ENCODE measurements at places on chromosomes 12 and 14.

- DNase-seq = no peak
Observed at GRCh38 chr12:127060310-127060847, 1206.6 kb upstream of the TMEM132C start.

DNA sequence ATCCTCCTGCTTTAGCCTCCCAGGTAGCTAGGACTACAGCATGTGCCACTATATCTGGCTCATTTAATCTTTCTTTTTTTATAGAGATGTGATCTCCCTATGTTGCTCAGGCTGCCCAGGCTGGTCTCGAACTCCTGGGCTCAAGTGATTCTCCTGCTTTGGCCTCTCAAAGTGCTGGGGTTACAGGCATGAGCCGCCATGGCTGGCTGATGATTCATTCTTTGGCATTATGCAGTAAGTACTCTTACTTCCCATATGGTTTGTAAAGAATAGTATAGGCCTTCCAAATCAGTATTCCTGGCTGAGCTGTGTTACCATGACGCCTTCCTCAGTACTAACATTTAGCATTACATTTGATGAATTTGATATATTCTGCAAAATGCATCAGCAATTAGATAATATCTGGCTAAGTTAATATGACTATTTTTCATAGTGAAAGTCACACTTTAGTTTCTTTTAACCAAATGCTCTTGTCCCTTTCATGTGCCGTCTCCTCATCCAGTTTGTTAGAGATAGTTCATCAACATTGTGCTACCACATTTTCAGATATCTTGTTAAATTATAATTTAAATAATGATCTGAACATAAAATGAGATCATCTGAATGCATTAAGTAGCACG, 3.2 kb upstream of the MIA2 start:
- no peak for DNase-seq

DNA sequence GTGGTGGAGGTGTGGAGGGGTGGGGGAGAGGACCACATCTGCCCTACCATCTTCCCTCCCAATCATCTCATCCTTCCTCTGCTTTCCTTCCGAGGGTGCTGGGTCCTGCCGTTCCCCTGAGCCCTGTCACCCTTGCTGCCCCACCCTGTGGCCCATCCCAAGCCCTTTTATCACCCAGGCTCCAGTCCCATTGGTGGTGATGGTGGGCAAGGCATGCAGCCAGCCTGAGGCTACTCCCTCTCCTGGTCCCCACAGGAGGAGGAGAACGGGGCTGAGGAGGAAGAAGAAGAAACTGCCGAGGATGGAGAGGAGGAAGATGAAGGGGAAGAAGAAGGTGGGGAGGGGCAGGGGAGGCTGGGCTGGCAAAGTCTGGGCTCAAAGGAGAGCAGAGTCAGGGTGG, 2.7 kb upstream of the LAG3 start:
- no peak for DNase-seq

- no peak for DNase-seq
Observed at GRCh38 chr14:104098272-104099095, 13.0 kb downstream of the ASPG start.

DNA sequence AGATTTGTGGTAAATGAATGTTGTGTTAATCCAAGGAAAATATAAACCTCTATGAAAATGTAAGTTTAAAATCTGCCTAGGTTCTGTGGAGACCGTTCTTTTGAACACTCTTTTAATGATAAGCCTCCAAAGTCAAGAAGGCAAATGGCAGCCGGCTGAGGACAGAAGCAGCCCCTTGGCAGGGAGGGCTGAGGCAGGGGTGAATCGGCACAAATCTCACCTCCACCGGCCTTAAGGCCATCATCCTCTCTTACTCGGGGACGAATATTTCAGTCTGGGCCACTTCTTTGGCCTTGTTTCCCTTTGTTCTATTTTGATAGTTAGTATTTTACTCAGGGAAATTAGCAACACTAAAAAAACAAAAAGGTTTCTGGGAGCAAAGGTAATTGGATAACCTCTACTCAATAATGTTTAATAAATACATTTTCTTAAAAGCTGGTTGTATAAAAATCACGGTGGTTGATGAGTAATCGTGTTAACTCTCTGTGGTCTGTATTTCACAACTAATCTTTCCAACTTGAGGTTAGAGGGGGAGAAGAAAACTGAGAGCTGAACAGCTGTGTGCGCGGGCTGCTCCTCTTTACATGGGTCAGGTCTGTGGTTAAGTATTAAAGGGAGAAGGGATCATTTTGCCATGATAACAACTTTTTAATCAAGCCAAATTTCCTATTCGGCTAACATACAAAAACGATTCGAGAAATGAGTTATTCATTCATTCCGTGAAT, 18.6 kb downstream of the LGMN start:
- DNase-seq = no peak

- no peak for DNase-seq
Observed at GRCh38 chr14:69364378-69364777, 33.7 kb downstream of the ERH start.

DNA sequence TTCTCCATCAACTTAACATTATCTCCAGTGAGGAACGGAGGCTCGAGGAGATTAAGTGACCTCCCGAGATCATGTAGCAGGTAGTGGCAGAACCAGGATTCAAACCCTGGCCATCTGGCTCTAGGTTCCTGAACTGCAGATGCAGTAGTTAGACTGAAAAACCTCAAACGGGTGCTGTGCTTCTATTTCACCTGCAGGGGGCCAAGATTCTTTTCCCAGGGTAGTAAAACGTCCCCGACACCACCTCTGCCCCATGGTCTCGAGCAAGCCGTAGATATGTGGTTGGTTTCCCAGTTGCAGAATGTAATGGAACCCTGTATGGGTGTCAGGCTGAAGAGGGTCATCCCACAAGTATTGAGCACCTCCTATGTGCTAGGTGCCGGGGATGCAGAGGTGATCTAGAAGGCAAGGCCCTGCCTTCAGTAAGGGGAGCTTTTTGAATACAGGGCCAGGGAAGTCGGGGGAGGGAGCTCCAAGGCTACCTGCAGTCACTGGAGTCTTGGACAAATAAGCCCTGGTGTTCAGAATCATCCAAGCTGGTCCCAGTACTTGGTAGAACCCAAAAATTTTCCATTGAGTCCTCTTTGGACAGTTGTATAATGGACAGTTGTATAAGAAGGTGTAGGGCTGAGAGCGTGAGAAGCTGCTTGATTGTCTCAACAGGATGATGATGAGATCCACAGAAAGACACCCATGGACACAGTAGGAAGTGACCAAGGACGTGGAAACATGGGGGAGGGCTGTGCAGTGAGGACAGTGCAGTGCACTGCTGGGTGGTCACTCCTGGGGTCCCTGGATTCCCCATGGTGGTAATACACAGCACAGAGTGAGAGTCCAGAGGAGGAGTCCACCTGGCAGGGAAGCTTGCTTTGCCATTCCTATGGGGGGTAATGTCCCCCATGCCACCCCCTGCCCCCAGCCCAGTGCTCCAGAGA, 197.2 kb downstream of the CHST11 start:
- no peak for DNase-seq

DNA sequence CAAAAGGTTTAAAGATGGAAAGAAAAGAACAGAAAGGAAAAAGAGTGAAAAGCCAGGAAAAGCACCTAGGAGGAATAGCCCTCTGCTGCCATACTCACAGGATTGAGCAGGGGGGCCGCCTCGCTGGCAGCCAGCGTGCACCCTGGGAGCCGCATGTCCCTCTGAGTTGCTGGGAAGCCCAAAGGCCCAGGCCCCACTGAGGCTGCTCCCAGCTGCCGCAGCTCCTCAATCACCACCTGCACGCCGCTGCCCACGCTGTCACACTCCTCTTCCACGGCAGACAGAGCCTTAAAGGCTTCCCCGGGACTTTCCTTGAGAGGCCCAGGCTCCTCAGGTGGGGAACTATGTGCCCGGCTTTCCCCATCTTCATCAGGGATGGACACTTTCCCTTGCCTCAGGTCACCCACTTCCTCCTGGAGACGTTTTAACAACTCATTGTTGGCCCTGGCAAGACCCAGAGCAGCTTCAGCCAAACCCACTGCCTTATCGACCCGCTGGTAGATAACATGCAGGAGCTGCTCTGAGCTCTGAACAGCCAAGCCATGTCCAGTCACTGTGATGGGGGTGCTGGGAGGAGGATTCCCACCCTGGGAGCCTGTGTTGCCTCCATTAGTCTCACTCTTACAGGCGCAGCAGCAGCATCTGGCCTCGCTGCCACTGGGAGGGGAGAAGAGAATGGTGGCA, 11.5 kb downstream of the C14orf93 start:
- no peak for DNase-seq

- DNase-seq = no peak
Observed at GRCh38 chr12:51171884-51172514, 936 bp downstream of the TFCP2 start.

DNA sequence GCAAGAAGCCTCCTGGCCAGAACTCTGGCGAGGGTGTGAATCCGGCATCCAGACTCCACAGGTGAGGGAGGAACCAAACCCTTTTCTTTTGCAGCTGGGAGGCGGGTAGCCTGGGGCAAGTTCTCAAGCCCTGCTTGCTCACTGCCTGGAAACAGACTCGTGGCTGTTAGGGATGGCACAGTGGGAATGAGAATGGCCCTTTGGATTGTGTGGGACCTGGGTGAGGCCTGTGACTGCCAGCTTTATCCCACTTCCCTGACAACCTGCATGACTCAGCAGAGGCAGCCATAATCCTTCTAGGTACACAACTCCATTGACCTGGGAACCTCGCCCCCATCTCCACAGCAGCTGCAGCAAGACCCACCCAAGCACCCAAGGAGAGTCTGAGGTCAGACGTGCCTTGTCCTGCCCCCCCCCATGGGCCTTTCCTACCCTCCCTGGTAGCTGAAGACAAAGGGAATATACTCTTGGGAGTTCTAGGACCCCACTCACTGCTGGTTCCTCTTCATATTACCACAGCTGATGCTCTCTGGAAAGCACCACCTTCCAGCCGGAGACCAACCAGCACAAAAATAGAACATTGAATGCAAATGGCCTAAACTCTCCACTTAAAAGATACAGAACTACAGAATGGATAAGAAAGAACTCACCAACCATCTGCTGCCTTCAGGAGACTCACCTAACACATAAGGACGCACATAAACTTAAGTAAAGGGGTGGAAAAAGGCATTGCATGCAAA, 5.1 kb upstream of the GPR33 start:
- DNase-seq = no peak

DNA sequence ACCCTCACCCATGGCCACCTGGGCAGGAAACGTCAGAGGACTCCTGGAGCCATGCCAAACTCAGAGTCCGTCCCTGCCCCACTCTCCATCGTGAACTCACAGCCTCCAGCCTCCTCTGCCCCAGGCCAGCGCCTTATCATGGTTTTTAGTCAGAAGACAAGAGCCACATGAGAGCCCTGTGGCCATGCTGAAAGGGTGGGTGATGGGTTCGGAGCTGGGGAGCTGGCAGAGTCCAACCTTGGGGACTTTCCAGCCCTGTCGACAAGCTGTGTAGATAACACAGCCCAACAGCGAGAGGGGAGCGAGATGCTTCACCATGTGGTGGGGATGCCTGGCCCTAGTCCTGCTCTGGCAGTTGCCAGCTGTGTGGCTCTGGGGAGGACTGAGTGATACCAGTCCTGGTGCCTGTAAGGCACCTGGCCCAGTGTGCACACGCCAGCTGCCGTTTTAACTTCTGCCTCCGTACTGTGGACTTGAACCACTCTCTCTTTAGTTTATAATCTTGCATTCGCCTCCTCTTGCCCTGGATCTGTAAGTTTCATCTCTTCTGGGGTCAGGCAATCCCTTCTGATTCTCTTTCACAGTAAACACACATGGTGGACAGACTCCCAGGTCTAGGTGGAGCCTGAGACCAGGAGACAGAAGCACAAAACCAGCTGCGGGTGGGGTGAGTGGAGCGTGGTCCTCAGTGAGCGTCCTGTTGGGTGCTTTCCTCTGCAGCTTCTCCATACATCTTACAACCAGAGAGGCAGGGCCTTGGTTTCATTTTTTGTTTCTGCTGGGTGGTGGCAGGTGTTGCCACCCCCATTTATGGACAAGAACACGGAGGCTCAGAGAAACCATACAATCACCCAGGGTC, 55.3 kb downstream of the RIN3 start:
- DNase-seq = no peak

- DNase-seq = no peak
Observed at GRCh38 chr12:78002878-78003277, 172.2 kb downstream of the NAV3 start.

DNA sequence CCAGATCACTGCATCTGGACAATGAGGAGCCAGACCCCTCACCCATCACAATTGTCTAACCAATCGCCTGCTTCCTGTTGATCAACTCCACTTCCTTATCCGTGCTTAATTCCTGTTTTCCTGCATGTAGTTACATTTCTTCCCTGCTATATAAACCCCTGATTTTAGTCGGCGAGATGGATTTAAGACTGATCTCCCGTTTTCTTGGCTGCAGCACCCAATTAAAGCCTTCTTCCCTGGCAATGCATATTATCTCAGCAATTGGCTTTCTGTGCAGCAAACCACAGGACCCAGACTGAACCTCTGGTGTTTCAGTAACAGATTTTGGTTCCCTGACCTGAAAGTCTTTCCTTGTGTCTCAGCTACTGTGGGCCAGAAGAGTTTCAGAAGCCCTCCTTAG, 272.3 kb downstream of the IPO8 start:
- no peak for DNase-seq

DNA sequence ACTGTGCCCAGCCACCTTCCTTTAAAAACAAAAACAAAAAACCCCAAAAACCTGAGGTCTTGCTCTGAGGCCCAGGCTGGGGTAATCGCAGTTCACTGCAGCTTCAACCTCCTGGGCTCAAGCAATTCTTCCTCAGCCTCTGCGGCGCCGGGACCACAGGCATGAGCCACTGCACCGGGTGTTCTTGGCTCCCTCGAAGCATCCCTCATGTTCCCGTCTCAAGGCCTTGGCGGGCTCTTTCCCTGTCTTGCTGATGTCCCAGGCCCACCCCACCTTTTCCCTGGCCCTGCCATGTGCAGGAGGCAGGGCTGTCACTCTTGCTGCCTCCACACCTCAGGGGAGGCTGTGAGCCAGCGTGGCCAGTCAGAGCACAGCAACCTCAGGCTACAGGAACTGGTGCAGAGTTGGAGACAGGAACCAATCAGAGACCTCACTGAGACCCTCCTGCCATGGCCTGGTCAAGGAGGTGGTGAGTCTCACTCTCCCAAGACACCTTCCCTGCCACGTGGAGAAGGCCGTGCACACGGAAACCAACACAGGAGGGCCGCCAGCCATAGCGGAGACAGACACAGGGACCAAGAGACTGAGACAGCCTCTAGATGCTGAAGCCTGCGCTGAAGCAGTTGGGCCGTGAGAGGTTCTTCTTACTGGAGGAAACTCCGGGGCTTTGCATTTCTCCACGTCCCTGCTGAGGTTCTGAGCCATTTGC, 6.0 kb upstream of the AMN start:
- no peak for DNase-seq

- DNase-seq = no peak
Observed at GRCh38 chr12:123942911-123943648, 29.6 kb downstream of the CCDC92 start.

- no peak for DNase-seq
Observed at GRCh38 chr12:4448371-4448940, 2.8 kb upstream of the FGF6 start.

GRCh38 chr12:63313139-63313538, 162.1 kb upstream of the AVPR1A start:
- DNase-seq = no peak

- no peak for DNase-seq
Observed at GRCh38 chr14:72565917-72566316, 328.0 kb downstream of the DPF3 start.

Data from epithelial cell of prostate (primary cell).